ENCODE measurements at places on chromosomes 7 and 10.
A peak's percentile ranks its signal among the peaks of the same experiment; 100 is the strongest.

GRCh38 chr10:20890009-20890408, 7.1 kb downstream of the NEBL start:
- no peak for DNase-seq

GRCh38 chr7:145534301-145534700, 582.3 kb upstream of the CNTNAP2 start:
- DNase-seq: no peak

- DNase-seq: peak; percentile 14
Measured at GRCh38 chr10:7475939-7476338, 65.1 kb upstream of the SFMBT2 start.

DNA sequence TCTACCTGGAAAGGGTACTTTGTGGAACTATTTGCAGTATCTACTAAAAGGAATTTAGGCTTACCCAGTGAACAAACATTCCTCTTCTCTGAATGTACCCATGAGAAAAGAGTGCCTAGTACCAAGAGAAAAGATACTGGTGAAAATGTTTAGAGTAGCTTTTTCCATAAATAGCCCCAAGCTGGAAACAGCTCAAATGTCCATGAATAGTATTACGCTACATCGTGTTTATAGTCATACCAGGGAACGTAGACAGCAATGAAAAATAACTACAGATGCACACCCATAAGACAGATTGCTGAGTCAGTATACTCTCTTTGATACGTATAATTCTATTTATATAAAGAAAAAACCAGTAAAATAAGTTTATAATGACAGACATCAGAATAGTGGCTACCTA, 285.9 kb downstream of the KLF6 start:
- no peak for DNase-seq

DNA sequence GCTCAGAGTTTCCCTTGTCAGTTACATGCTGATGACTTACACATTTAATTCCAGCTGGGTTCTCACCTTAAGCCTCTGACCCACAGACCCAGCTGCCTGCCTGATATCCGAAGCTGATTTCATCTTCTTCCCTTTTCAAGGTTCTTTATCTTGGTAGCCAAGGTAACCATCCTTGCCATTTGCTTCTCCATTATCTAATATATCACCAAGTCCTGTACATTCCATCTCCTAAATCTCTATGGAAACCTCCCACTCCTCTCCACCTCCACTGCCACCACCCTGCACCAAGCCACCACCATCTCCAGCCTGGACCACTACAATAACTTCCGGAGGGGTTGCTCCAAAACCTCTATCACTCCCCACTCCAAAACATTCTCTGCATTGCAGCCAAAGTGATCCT, 19.9 kb downstream of the SCRN1 start:
- no peak for DNase-seq

GRCh38 chr7:92352009-92352408, 95.3 kb upstream of the GATAD1 start:
- no peak for DNase-seq

DNA sequence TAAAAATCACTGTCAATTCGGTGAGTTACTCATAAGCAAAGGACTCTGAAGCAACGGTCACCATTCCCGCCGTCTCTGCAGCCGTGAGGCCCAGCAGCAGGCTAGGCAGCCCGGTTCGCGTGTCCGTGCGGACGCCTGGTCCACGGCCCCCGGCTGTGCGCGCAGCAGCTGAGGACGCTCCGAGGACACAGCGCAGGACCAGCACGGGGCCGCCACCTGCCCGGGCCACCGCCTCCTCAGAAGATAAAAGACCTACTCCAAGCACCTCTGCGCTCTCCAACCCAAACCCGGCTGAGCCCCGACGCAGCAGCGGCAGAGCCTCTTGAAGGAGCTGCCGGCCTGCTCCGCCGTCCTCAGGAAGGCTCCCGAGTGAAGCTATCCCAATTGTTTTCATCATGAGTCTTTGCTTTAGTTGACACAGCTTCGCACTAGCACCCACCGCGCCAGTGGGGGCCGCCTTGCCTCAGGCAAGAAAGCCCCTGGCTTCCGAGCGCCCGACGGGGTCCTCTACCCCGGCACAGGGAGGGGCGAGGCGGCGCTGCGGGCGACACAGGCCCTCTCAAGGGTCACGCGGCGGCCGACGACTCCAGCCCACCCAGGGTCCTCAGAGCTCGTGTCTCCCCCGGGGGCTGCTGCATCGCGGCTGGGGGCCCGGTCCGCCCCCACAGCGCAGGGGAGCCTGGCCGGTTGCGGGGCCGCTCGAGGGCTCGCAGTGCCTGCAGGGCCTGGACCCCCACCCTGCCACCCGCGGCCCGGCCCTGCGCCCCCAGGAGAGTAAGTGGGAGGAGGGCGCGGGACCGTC, 16.9 kb upstream of the GPR146 start:
- DNase-seq: no peak

- no peak for DNase-seq
Measured at GRCh38 chr7:89316584-89317251, 521.2 kb upstream of the TEX47 start.

DNA sequence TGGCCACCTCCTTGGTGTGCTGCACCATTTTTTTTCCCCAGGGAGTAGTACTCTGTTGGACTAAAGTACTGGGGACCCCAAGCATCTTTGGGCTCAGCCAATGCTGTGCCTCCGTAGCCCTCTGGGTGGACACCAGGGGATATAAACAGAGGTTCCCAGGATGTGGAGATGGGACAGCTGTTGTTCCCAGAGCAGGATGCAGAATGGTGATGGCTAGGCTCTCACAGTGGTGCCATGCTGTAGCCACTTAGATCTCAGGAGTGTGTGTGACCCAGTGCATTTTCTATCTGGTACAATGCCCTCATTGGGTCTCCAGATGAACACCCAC, 50.9 kb upstream of the SCIN start:
- no peak for DNase-seq

DNA sequence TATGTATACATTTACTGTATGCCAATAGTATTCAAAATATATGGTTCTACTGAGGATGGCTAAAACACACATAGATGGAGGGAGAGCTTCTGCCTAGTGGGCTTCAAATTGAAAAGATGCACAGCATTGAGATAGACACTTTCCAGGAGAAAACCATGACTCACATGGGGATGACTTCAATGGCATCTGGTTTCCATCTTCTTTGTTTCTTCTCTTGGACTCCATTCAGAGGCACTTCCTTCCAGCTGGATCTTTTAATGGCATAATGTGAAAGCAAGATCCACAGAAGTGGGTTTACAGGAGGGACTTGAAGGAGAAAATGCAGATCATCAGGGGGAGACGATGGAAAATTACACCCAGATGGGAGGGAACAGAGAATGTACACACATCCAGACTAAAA, 84.9 kb downstream of the ZNF365 start:
- DNase-seq: no peak

DNA sequence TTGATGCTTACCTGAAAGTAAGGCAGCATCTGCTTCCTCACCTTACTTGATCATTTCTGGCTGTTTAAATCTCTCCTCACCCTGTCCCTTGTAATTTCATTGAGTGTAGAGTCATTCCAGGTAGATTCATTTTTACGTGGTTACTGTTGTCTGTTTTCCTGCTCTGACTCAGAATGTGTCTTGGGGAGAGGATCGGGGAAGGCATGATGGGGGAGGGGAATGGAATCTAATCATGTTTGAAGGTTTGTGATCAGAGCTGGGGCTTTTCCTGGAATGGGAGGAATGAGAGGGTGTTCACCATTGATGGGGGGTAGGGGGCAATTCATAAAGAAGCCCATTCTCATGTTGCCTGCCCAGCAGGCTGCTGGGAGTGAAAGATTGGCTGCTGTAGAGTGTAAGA, 18.7 kb downstream of the SEC24C start:
- no peak for DNase-seq

DNA sequence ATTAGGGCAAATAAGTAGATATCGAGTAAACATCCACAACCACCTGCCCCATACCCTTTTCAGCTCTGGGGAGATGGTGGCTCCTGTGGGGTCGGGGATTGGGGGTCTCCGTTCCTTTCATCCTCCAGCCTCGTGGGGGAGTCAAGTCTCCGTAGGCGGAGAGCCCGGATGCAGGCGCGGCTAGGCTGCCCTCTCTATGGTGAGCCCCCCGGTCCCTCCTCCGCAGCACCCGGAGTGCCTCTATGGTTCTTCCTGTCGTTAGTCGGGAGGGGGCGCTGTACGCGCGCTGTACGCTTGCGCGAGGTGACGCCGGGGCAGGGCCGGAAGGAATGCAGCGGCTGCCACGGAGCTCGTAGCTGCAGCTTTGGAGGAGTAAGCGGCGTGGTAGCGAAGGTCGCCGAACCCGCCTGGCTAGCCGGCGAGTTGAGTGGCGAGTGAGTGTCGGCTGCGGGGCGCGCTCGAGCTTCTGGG, 14.8 kb upstream of the MMD2 start:
- DNase-seq: peak; percentile 95

GRCh38 chr7:69670701-69671100, 72.4 kb downstream of the AUTS2 start:
- DNase-seq: no peak

DNA sequence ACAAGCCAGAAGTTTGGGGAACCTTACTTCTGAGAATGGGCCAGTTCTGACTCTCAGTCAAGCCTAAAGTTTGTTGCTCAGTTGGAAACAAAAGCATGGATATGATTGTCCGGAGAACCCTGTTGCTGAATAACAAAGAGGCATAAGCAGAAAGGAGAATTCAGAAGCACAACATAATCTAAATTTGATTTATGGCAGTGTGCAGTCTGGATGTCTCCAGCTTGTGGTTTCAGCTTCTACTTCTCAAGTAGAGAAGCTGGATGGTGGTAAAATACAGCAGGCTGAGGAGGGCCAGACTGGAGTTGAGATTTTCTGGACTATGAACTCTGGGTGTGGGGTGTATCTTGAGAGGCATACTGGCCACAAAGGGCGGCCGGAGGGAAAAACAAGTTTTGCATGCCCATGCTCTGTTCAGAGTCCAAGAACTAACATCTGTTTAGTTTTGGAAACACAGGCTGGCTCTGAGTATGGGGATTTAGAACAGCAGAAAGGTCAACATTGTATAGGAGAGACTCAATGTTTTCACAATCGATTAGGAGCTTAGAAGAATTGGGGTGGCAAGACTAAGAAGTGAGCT, 592.9 kb downstream of the CNTNAP2 start:
- DNase-seq: no peak

- DNase-seq: peak; percentile 72
Measured at GRCh38 chr7:141073173-141073640, 657 bp upstream of the TMEM178B start.

GRCh38 chr7:82384779-82385178, 58.8 kb downstream of the CACNA2D1 start:
- no peak for DNase-seq

GRCh38 chr7:48213226-48213625, 42.0 kb downstream of the ABCA13 start:
- no peak for DNase-seq

- peak; percentile 28 for DNase-seq
Measured at GRCh38 chr7:32479574-32480200, 10.5 kb downstream of the LSM5 start.

DNA sequence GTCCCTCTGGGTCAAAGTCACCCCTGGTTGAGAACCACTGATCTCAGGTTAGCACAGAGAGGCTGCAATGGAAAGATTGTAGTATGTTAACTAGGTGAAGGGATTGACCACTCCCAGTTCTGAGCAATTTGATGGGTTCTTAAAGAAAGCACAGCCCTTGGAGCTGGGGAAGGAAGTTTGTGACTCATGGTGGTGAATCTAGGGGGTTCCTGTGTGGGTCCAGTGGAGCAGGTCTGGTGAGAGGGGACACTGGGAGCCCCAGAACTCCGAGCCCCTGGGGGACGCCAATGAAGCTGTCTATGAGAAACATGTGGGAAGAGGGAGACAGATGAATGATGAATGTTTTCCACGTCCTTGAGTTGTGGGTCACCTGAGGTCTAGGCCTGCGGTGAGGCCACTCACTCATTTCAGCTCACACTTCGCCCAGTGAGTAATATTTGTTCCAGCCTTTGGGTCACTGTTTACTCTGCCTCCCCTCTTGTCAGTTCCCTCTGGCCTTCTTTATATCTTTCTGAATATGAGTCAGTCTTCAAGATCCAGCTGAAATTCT, 341.9 kb downstream of the LRMDA start:
- DNase-seq: no peak

GRCh38 chr7:118214833-118215182, 9.7 kb upstream of the ANKRD7 start:
- no peak for DNase-seq

GRCh38 chr10:49396666-49396999, 744 bp upstream of the DRGX start:
- DNase-seq: no peak

GRCh38 chr10:108696792-108697477, 1226.4 kb downstream of the XPNPEP1 start:
- DNase-seq: no peak

GRCh38 chr10:78412605-78413004, 378.9 kb downstream of the RPS24 start:
- no peak for DNase-seq

GRCh38 chr10:49734676-49735075, 27.4 kb downstream of the OGDHL start:
- DNase-seq: peak; percentile 5

DNA sequence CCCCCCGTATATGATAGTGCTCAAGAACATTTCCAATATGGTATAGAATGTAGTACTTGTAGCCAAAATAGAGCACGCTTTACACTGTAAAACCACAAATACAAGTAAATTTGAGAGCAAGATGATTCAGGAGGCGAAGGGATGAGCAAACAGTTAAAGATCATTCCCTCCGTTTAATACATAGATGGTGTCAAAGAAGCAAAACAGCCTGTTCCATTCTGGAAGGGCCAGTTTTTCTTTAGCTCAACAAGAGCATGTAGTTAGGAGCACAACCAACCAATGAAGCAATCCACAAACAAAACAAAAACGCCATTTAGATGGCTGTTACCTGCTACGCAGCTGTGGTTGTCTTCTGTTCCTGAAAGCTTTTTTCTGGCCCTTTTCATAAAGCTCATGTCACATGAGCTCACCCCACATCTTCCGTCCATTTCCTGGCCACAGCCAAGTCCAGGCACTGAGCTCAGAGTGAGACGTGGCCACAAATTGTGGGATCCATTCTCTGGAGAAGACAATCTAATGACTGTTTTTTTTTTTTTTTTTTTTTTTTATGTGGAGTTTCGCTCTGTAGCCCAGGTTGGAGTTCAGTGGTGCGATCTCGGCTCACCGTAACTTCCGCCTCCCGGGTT, 185.6 kb downstream of the FANK1 start:
- DNase-seq: no peak
